CD14-positive monocyte (primary cell): ENCODE measurements at places on chromosomes 5 and 9.

- no peaks in the 10 kb centered on the region for H3K27me3 ChIP-seq
- no peak overlapping the region for H3K4me3 ChIP-seq
- no peaks in the 10 kb centered on the region for H3K4me1 ChIP-seq
- no peak for DNase-seq
- H3K27ac ChIP-seq = no peak overlapping the region
These were observed 335.3 kb downstream of the SLIT3 start for GRCh38 chr5:168965638-168966037.

DNA sequence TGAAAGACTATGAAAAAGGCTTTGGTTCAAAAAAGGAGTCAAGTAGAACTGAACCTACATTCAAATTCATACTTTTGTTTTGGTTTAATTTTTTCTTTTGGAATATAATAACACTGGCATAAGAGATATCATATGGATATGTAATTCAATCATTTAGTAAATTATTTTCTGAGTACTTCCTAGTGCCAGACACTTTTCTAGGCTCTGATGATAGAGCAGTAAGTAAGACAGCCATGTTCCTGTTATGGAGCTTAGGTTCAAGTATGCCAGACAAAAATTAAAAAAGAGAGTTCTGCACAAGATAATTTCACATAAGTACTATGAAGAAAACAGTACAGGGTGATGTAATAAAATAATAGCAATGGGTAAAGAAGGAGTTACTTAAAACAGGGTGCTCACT is 1074.0 kb downstream of the PTPRD start:
- no peak overlapping the region for H3K27ac ChIP-seq
- H3K36me3 ChIP-seq = no peaks in the 10 kb centered on the region
- H3K4me1 ChIP-seq = no peaks in the 10 kb centered on the region
- H3K27me3 ChIP-seq = no peaks in the 10 kb centered on the region
- no peak overlapping the region for H3K4me3 ChIP-seq

DNA sequence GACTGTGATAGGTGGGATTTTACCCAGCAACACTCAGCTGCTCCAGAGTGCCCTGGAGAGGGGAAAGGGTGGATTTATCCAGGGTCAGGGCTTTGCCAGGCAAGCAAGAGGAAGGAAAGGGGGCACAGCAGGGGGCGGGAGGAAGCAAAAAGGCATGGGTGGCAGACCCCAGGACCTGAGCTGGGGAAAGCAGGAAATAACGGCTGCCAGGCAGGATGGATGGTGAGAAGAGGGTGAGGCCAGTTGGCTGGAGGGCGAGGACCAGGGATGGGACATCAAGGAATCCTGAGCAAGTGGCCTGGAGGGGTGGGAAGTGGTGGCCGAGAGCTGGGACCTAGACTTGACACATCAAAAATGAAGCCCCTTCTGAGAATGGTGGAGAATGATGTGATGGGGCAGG is 64.2 kb downstream of the DUSP1 start:
- no peak for DNase-seq
- no peaks in the 10 kb centered on the region for H3K36me3 ChIP-seq
- no peak overlapping the region for H3K27ac ChIP-seq
- H3K27me3 ChIP-seq = peaks cover 5% of the 10 kb centered on the region

GRCh38 chr9:137441289-137441934 is at the start of gene ENTPD8:
ENTPD8 (minus strand) TSS chr9:137441357; CDS start chr9:137438285, 3,072 bp downstream.
- DNase-seq = no peak
- H3K36me3 ChIP-seq = no peaks in the 10 kb centered on the region
- peaks cover 11% of the 10 kb centered on the region for H3K27me3 ChIP-seq
- H3K4me3 ChIP-seq = no peak within 1 kb of the TSS
